Activated CD4-positive, alpha-beta T cell treated with anti-CD3 and anti-CD28 coated beads, Interleukin-2, amount 10 ng/mL, durations not matched to agents 7 days and 5 days (primary cell): ENCODE measurements at places on chromosomes 16 and 17.

- DNase-seq: no peak
Measured at GRCh38 chr16:24668481-24669061, 60.9 kb upstream of the TNRC6A start.

DNA sequence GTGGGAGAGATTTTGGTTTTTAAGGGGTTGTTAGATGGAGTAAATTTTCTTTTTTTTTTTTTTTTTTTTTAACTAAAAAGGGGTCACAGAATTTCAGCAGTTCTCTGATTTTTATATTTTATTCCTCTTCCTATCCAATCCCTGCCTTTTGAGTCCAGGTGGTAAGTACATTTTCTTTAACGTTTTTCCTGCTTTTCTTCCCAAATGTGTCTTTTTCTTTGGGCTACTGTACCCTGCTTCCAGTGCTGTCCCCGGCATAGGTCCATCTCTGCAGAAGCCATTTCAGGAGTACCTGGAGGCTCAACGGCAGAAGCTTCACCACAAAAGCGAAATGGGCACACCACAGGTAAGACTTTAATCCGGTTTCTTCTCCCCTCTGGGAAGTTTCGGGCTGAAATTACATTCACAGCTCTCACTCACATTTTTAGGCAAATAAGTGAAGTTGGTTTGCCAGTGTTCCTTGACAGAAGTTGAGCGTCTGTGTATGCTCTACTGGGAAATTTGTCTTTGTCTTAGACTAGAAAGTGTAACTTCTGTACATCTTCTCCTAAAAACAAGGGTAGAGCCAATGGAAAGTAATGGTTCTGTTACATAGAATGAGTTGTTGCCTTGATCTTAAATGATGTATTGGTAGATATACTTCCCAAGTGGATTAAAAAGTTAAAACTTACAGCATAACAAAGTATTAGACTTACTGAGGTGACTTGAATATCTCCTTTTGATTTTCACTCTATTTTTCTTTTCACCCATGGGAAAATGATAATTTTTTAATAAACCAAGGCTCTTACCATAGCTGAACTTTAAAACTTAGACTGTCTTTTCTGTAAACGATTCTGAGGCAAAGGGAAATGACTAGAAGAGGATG is 54.5 kb downstream of the TUBD1 start:
- peak; percentile 49 for DNase-seq

DNA sequence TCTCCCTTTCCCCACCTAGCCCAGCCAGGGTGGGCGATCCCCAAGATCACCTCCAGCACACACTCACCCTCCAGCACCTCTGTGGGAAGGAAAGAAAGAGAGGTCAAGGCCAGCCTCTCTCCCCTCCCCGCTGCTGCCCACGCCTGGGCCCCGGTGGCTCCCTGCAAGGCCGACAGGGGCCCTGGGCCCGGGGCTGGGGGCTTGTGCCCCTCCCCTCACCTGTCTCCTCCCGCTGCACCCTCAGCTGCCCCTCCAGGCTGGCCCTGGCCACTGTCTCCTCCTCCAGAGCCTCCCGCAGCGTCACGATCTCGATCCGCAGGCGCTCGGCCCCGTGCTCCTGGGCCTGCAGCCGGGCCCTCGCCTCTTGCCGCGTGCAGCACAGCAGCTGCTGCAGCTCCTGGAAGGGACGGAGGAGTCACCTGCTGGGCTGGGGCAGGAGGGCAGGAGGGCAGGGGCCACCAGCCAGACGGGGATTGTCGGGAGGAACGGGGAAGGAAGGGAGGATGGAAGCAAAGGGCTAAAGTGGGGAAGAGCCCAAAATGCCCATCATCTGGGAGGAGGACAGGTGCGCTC is 19.2 kb downstream of the RABEP2 start:
- DNase-seq: no peak

GRCh38 chr17:79401704-79402674 is 208.9 kb downstream of the RBFOX3 start:
- DNase-seq: no peak

- DNase-seq: no peak
Measured at GRCh38 chr17:82035956-82036633, 1.4 kb downstream of the DCXR start.

GRCh38 chr16:85146922-85147651 is 34.8 kb upstream of the CIBAR2 start:
- no peak for DNase-seq

GRCh38 chr16:4334724-4335495 is 16.2 kb downstream of the PAM16 start:
- DNase-seq: no peak

- no peak for DNase-seq
Measured at GRCh38 chr16:35560637-35560984, 2101.2 kb downstream of the TP53TG3F start.

DNA sequence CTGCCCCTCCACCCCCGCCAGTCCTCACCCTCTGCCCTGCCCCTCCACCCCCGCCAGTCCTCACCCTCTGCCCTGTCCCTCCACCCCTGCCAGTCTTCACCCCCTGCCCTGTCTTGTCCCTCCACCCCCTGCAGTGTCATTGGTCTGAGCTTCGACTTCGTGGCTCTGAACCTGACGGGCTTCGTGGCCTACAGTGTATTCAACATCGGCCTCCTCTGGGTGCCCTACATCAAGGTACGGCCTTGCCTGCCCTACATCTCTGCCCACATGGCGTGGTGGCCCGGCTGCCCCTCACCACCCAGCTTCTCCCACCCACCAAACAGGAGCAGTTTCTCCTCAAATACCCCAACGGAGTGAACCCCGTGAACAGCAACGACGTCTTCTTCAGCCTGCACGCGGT is 12.0 kb downstream of the TAX1BP3 start:
- DNase-seq: no peak

DNA sequence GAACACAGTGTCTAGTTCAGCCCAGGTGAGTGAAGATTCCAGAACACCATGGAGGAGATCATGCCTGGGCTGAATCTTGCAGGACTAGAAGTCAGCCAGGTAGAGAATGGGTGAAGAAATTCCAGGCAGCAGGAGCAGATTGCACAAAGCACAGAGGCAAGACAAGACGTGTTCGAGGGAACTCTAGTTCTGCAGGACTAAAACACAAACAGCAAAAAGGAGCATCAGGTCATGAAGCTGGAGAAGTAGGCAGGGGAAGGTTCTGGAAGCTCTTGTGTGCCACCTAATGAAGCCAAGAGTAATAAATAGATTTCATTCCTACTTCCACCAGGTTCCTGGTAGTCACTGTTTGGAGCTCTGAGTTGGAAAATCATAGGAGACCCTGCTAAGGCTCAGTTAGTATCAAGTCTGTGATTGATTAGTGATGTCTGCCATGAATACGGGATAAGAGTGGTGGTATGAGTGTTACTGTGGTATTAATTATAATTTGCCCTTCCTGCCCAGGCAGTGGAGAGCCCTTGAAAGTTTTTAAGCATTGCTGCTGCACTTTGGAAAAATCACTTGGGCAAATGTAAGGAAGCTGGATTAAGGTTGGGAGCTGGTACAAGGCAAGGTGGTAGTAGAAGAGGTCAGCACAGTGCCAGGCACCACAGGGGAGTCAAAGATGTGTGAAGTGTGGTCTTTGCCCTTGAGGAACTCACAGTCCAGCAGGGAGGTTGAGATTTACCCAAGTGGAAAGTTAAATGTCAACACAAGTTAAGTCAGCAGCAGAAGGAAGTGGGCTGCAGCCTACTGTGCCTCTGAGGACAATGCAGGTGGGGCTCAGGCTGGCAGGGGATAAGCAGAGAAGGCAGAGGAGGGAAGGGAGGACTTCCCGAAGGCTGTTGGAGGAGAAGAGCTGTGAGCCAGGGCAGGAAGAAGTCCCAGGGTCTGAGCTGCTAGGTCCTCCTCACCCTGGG is 13.5 kb upstream of the FOXN1 start:
- no peak for DNase-seq

DNA sequence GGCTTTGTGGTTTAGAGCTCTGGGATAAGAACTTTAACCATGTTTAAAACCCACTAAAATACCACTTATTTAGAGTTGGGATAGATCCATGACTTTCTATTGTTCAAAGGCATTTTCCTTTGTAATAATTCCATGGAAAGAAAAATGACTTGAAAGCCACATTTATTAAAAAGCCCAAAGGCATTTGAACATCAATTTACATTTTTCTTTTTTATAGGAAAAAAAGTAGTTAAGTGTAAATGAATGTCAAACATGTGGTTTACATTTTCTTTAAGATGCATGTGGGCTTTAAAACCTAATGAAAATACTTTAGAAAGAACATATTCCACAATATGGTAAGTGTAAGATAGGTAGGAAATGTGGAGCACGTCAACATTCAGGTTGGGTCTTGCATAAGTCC is 443.2 kb downstream of the TOX3 start:
- no peak for DNase-seq

DNA sequence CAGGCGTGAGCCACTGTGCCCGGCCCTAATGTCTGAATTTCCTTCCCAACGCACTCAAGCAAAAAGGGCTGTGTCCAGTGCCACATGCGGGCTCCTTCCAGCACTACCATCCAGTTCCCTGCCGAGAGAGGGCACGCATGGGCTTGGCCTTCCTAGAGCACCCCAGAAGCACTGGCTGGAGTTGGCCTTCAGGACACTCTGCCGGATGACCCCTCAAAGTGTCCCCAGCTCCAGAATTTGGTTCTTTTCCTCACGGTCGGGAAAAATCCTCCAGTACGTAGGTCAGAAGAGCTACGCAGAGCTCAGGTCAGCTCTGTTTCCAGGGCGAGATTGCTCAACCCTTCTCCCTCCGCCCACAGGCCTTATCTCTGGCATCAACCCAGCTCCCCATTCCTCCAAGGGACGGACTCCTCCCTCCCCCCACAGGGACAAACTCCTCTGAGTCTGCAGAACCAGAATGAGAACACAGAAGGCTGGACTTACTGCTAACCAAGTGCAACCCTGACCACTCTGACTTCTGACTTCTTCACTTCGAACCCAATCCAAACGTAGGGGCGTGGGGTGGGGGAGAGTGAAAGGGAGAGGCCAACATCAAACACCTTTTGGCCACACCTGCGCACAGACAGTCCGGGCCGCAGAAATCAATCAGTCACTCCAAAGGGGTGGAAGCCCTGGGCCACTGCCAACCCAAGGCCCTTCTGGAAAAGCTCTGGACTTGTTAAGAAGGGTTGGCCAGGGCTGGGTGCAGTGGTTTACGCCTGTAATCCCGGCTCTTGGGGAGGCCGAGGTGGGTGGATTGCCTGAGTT is 3.6 kb downstream of the CDC42EP4 start:
- DNase-seq: no peak

DNA sequence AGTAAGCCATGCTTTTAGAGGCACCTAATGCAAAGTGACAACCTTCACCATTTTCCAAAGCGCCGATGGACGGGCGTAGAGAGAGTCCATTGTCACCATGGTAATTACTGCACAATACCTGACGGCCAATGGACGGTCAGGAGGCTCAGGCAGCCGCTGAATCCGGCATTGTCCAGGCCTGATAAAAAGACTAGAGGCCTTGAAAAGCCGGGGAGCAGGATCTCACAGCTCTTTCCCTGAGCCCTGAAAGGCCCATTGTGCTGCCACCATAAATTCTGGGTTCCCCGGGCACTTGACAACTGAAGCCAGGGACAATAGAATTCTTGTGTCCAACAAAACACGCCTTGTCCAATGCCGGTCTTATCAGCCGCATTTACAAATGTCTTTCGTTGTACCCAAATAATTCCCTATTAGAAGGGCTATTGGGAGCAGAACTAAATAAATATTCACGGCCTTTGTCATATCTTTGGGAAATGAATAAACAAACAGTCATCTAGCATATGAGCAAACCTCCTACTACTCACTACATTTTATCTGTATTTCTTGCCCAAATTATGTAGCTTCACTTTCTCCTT is 62.4 kb downstream of the CDH11 start:
- DNase-seq: no peak
